Thoracic aorta endothelial cell (primary cell): ENCODE measurements at places on chromosomes 3 and 15. TPM values are rescaled to one million over a fixed set of nuclear protein-coding genes. Genes with fewer than 3 reads are reported as not detected.

MYL3 gene
- total RNA-seq, result not detected in 2 replicates

CHRD gene
- 0.07 and 0.13 TPM in 2 replicates for total RNA-seq

PLIN1 gene
- total RNA-seq, result under 0.01 TPM in 1 of 2 replicates, not detected in the other

IL20RB gene
- 0.40 and 2.7 TPM in 2 replicates for total RNA-seq

ERICH6 gene
- not detected in 2 replicates for total RNA-seq

CIP2A gene
- 52.4 and 72.9 TPM in 2 replicates for total RNA-seq

CAMP gene
- not detected in 2 replicates for total RNA-seq

SLC25A20 gene
- total RNA-seq, result 15.4 and 18.4 TPM in 2 replicates

MELTF gene
- total RNA-seq, result 5.5 and 7.4 TPM in 2 replicates
